ENCODE measurements at places on chromosomes 1 and 21.

DNA sequence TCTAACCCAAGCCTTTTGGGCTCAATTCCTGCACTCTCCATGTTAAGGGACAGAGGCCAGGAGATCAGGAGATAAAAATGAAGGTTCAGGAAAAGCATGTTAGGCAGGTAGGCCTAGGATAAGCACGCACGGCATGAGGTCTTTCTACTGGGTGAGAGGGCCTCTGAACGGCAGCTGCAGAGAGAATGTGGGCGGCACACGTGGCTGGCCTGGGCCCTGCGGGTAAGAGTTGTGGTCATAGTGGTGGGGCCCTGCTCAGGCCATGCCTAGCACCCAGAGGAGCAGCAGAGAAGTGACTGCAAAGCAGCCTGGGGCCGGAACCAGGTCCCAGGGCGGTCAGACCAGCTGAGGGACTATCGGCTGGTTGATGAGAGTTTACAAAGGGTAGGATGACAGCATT, 7.5 kb upstream of the FOXO6 start:
- DNase-seq = peak; percentile 76

DNA sequence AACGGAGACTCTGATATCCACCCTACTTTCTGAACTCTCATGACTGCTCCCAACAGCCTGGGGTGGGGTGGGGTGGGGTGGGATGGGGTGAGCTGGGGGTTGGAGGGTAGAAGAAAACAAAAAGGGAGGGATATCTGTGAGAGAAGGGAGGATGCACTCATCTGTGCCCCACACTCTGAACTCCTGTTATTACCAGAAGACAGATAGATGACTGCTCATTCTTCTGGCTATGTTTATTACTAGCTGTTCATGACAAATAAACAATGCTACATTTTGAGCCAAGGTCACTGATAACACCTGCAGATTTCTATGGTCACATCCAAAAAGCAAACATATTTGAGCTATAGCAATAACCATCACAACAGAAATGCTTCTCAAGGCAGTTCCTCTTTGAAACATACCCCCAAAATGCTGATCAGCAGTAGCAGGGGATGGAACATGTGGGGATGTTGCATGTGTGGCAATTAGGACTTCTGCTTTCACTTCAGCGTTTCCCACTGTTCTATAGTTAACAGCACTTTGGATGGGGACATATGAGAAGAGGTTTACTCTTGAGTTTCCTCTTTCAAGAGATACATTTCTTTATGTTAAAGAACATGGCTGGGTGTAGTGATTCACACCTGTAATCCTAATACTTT, 43.3 kb downstream of the GPR3 start:
- peak; percentile 90 for DNase-seq

DNA sequence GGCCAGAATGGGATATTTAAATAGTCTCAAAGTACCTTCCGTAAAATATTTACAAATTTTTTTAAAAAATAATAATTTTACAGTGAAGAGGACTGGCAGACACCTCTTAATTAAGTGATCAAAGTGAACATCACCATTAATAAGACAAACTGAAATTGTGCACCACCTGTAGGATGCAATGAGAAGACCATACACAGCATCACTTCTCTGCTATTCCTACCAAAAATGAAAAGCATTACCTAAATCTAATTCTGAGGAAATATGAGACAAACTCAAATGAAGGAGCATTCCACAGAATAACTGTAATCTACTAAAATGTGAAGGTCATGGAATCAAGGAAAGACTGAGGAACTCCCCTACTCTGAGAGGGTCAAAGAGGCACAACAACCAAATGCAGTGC, 68.2 kb upstream of the PRDX6 start:
- DNase-seq = no peak

- peak; percentile 28 for DNase-seq
These were observed 38.6 kb downstream of the GADD45A start for GRCh38 chr1:67723620-67724019.

GRCh38 chr1:115677182-115677555, 35.4 kb downstream of the VANGL1 start:
- DNase-seq = no peak

- DNase-seq = no peak
These were observed 82.0 kb upstream of the CASZ1 start for GRCh38 chr1:10878469-10878868.

- no peak for DNase-seq
These were observed 1.5 kb downstream of the TRIM62 start for GRCh38 chr1:33180226-33180910.

All from RPMI8226 (cell line).